GM23338 (cell line): ENCODE measurements at places on chromosomes 16 and 17. TPM values are rescaled to one million over a fixed set of nuclear protein-coding genes. Genes with fewer than 3 reads are reported as not detected.

DNA sequence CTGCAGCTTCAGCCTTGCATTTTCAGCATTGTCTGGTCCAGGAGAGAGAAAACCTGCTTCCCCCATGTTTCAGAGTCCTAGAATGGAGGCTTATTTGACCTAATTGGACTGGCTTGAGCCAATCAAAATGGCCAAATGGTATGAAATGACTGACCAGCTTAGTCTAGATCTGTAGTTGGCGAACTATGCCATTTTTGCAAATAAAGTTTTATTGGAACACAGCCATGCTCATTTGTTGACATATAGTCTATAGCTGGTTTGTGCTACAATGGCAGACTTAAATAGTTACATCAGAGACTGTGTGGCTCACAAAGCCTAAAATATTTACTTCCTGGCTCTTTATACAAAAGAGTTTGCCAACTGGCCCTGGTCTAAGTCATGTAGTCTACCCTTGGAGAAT lies 180.8 kb downstream of the HS3ST3B1 start:
- no peak overlapping the region for H3K4me3 ChIP-seq
- DNase-seq: no peak
- no peaks in the 10 kb centered on the region for H3K27me3 ChIP-seq
- no peaks in the 10 kb centered on the region for H3K36me3 ChIP-seq

GRCh38 chr17:48093341-48094045 lies 7.8 kb downstream of the CBX1 start:
- no peaks in the 10 kb centered on the region; the same call in 1 of the 2 replicates for H3K36me3 ChIP-seq
- DNase-seq: no peak
- no peaks in the 10 kb centered on the region for H3K27me3 ChIP-seq
- H3K4me1 ChIP-seq: no peaks in the 10 kb centered on the region
- H3K4me3 ChIP-seq: no peak overlapping the region

The RNF157 gene
- total RNA-seq: 11.7 and 13.8 TPM in 2 replicates

DNA sequence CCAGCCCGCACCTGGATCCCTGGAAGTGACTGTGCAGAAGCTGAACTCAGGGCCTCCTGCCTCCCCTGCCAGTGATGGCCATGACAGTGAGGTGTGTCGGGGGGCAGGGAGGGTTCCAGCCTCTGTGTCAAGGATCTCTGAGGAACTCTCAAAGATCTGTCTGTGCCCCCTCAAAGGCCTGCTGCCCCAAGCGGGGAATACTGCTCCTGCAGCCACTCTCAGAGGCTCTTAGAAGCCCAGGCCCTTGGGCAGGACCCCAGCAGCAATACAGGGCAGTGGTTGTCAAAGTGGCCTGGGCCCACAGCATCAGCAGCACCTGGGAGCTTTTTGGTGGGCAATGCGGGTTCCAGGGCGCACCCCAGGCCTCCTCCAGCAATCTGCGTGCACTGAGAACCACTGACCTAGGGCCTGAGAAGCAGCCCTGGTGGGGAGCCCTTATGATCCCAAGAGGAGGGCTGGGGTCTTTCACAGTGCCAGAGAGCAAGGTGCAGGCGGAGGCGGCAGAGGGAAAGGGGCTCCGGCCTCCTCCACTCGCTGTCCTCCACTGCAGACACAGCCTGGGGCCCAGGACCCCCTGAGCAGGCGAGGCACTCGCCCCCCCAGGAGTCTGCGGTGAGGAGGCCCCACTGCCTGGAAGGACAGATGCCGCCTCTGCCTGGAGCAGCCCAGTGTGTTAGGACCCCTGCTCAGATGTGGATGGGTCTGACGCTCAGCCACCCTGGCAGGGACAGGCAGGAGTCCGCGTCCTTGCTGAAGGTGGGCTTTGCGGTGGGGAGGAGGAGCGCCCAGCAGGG lies 42.1 kb downstream of the ENGASE start:
- H3K27ac ChIP-seq: no peak overlapping the region
- no peaks in the 10 kb centered on the region for H3K4me1 ChIP-seq
- H3K36me3 ChIP-seq: no peaks in the 10 kb centered on the region
- H3K4me3 ChIP-seq: no peak overlapping the region

DNA sequence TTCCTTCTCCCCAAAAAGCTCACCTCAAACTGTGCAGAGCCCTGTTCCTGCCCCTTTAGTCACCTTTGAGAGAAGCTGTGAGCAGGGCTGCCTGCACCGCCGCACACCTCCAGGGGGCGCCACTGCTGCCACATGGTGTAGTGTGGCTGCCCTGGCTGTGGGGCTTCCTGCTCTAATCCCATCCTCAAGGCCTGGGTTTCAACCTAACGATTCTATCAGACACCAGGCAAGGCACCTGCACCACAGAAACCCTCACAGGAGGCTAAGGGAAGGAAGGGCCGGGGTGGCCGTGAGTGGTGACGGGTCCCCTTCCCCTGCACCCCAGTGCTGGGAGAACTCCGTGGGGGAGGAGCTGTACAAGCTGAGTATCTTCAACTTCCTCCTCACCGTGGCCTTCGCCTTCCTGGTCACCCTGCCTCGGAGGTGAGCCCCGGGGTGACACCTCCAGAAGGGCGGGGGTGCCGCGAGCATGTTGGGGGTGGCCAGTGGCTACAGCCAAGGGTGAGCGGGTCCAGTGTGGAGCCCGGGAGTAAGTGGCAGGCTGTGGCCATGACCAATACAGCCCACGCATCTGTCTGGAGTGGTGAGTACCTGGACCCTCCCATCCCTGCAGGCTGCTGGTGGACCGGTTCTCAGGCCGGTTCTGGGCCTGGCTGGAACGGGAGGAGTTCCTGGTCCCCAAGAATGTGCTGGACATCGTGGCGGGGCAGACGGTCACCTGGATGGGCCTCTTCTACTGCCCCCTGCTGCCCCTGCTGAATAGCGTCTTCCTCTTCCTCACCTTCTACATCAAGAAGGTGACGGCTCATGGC lies 7.0 kb downstream of the TMC8 start:
- no peak overlapping the region for H3K27ac ChIP-seq
- peaks cover 6% of the 10 kb centered on the region; the same call in 1 of the 2 replicates for H3K4me1 ChIP-seq
- DNase-seq: peak; percentile 57
- no peaks in the 10 kb centered on the region for H3K36me3 ChIP-seq
- H3K4me3 ChIP-seq: no peak overlapping the region
